ENCODE measurements at places on chromosomes 2 and 18.

DNA sequence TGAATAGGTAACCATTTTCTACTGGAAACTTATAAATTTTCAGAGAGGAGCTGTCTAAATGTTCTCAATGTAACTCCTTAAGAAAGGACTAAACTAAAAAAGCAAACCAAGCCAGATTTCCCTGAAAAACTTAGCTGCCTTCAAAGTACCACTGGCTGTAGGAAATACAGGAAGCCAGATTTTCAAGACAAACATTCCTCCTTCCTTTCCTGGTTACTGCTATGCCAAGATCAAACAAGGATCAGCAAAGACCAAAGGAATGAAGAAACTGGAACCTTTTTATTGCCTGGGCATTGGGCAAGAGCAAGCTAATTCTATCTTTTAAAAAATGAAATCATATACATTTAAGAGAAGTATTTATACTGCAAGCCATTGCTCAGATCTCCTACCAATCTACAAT lies 212.7 kb downstream of the DYM start:
- DNase-seq = no peak

GRCh38 chr2:36973320-36973719 lies 7.0 kb upstream of the STRN start:
- DNase-seq = no peak

GRCh38 chr2:30359644-30360167 lies 87.3 kb upstream of the LCLAT1 start:
- no peak for DNase-seq

DNA sequence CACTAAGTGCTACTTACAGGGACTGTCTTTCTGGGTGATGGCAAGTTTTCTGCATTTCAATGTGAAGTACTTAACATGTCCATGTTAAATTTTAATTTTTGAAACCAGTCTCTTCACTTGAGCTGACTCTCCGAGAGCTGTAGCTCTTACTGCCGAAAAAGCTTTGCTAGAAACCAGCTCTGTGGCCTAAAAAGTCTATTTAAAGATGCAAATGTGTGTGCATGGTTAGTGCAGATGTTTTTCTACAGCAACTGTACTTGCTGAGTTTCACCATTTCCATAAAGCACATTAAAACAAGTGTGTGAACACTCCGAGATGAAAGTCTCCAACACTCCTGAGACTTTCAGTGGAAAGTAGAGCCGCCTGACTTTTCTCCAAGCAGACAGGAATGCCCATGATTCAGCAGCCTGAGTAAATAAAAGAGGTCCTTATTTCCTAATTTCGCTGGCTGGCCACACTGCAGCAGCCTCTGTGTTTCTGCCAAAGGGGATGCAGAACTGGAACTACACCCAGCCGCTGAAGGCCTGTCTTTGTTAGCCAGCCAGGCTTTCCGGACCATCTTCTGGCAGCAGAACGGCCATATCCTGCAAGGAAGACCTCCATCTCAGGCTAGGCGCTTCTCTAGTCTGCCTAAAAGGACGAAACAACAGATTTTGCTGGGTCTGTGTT lies 121.2 kb downstream of the ZNF521 start:
- no peak for DNase-seq

DNA sequence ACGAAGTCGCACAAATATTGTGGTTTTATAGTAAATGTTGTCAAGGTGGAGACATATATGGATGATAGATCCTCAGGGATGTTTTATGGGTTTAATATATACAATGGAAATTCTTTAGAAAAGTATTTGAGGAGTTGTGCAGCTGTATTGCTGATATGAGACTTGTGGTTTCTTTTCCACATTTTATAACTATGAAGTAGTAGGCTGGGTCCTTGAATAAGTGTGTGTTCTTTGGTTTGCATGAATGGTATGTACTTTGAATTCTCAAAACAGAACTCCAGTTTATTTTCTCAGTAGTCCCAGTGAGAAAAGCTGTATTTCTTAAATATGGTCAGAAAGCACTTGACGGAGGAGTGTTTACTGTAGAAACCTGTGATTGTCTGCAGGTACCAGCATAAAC lies 42.4 kb downstream of the PLCL1 start:
- DNase-seq = no peak
